ENCODE measurements at places on chromosomes 1 and 21.

DNA sequence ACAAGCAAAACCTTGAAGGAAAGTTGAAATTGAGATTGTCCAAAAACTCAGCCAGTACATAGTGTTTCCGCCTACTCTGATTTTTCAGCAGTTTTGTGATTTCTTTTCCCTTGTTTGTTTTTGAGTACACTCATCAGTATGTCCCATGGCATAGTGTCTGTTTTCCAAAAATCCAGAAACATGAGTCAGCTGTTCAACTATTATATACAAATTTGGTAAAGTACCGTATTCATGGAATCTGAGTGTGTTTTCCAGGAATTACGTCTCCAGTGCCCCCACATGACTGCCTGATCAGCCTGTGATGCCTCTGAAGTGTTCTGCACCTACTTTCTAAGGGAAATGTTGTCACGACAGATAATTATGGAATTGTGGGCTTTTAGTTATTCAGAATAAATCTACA, 186.8 kb downstream of the LTN1 start:
- DNase-seq = no peak

- DNase-seq = no peak
Observed at GRCh38 chr1:114547076-114547475, 34.3 kb downstream of the BCAS2 start.

- no peak for DNase-seq
Observed at GRCh38 chr1:207672522-207673130, 27.7 kb downstream of the CR1L start.

DNA sequence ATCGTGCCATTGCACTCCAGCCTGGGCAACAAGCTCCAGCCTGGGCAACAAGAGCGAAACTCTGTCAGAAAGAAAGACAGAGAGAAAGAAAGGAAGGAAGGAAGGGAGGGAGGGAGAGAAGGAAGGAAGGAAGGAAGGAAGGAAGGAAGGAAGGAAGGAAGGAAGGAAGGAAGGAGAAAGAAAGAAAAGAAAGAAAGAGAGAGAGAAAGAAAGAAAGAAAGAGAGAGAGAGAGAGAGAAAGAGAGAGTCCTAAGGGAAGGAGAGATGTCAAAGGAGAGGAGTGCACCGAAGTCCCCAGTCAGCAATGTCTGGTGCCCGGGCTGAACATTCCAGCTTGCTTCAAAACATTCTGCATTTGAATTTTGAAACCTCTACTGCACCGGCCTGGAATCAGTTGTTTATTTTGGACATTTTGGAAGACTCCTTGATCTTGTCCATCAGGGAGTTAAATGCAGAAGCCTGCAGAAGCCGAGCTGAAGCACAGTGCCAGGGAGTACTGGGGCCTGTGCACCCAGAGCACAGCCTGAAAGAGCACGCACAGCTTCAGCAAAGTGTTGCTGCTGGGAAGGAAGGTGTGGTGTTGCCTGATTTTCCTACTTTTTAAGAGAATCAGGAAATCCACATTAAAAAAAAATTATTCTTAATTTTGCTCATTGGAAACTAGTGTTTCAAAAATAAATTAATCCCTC, 3.7 kb upstream of the IGSF3 start:
- no peak for DNase-seq

GRCh38 chr1:224525411-224526040, 90.6 kb upstream of the CNIH3 start:
- no peak for DNase-seq

DNA sequence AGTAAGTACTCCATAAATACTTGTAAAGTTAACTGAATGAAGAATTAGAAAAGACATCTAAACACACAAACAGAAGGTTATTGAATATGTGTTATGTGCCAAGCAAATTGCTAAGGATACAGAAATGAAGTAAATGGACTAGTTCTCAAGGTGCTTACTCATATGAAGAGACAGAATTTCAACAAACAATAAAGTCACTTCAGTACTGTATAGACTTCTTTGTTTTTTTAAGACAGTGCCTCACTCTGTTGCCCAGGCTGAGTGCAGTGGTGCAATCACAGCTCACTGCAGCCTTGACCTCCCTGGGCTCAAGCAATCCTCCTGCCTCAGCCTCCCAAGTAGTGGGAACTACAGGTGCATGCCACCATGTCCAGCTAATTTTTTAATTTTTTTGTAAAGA, 57.3 kb downstream of the SERBP1 start:
- DNase-seq = no peak

DNA sequence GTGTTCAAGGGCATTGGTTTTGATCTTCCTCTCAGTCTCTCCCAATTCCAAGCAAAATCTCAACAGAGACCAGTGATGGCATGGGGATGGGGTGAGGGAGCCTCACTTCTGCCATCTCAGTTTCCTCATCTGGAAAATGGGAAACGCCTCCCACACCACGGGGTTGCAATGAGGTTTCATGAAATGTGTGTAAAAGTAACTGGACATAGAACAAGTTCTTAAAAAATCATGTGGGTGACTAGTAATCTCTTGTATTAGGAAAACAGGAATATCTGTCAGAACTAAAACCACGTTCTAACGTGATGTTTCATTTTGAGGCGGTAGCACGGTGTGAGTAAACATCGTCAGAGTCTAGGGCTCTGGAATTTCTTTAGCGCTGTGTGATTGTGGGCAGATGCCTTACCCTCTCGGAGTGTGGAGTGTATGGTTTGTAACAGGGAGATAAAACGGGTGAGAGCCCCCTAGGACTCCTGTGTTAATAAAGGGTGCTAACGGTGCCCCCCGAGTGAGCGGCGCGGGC, 55.5 kb upstream of the DNAJC6 start:
- no peak for DNase-seq

All from activated naive CD4-positive, alpha-beta T cell (primary cell).